ENCODE measurements at places on chromosomes 2 and 18.

DNA sequence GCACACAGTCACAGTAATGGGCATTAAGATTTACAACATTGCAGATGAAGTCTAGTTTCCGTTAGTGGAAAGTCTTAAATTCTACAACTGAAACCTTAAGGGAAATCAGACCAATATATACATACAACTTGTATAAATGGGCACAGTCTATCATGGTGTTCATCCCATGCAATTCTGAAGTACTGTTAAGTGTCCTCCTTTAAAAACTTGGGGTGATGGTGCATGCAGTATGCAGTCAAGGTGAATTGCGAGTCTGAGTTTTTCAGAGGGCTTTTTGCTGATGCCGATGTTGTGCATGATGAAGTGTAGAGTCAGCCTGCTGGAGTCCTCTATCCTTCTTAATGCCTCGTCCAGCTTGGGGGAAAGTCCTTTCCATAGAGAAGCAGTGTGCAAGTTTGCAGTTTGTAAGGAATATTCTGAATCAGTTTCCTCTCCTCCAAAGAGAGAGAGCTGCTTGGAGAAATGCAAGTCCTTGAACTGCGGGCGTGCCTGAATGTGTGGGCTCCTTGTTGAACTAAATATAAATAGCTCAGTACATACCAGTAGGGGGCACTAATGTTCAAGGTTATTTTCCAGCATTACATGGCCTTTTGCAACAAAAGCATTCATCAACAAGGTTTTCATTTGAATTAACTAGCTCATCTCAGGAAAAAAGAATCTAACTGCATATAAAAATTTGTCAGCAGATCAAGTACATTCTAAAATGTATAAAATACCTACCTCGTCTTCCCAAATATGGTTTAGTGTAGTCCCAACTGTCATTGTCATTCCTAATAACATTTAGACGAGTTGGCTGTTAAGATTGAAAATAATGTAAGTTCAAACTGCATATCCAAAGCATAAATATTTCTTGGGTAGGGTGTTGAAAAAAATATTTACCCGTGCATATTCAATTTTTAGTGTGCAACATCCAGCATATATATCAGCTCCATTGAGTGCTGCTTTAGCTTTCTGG, 21.3 kb downstream of the HNRNPLL start:
- DNase-seq: peak; percentile 46

GRCh38 chr2:24482251-24482971, 8.6 kb upstream of the NCOA1 start:
- DNase-seq: no peak

DNA sequence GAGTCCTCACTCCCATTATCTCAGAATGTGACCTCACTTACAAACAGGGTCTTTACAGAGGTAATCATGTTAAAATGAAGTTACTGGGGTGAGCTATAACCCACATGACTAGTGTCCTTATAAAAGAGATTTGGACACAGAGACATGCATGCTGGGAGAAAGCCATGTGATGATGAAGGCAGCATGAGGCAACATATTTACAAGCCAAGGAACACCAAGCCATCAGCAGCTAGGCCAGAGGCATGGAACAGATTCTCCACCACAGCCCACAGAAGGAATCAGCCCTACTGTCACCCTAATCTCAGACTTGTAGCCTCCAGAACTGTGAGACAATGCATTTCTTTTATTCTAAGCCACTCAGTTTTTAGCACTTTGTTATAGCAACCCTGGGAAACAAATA, 171.9 kb downstream of the EN1 start:
- no peak for DNase-seq

- no peak for DNase-seq
Measured at GRCh38 chr2:173359231-173359630, 4.6 kb downstream of the CDCA7 start.

DNA sequence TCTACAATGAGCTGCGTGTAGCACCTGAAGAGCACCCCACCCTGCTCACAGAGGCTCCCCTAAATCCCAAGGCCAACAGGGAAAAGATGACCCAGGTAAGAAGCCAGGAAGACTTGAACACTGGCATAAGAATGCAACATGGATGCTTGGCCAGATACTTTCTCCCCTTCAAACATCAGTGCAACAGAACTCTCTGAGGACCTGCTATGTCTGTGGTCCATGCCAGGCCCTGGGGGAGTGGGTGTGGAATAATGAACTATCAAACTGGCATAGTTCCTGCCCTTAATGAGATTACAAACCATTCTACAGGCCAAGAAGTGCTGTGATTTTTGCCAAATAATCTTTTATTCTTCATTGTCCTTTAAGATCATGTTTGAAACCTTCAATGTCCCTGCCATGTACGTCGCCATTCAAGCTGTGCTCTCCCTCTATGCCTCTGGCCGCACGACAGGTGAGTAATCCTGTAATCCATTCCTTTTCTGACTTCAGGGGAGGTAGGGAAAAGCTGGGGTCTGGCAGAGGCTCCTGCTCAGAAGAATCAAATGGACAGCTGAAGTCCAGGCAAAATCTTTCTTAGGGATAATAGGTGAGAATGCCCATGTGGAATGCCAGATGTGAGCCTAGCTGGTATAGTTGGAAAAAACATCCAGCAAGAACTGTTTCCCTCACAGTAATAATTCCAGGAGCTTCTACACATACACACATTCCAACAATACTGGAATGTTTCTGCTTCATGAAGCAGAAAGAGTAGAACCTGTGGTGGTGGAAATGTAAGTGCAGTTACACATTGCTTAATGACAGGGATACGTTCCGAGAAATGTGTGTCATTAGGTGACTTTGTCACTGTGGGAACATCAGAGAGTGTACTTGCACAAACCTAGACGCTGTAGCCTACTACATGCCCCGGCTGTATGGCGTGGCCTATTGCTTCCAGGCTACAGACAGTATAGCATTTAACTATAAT, 16.2 kb downstream of the ACTG2 start:
- DNase-seq: no peak

- DNase-seq: no peak
Measured at GRCh38 chr2:48944956-48945355, 189.4 kb upstream of the LHCGR start.
